ENCODE measurements at places on chromosomes 11 and 22.

GRCh38 chr11:27293515-27294417 lies 69.2 kb downstream of the CCDC34 start:
- DNase-seq: no peak

- no peak for DNase-seq
Measured at GRCh38 chr11:122593473-122594420, 61.8 kb upstream of the UBASH3B start.

DNA sequence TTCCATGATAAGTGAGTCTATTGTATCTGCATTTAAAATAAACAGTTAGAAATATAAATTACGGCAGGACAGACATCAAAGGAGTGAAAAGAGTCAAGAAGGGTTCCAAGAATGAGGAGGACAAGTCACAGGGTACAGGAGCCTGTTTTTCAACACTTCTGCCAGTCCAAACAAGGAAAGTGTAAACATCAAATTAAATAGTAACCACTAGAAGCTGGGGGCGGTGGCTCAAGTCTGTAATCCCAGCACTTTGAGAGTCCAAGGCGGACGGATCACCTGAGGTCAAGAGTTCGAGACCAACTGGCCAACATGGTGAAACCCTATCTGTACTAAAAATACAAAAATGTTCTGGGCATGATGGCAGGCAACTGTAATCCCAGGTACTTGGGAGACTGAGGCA lies 219.6 kb downstream of the LUZP2 start:
- DNase-seq: no peak

DNA sequence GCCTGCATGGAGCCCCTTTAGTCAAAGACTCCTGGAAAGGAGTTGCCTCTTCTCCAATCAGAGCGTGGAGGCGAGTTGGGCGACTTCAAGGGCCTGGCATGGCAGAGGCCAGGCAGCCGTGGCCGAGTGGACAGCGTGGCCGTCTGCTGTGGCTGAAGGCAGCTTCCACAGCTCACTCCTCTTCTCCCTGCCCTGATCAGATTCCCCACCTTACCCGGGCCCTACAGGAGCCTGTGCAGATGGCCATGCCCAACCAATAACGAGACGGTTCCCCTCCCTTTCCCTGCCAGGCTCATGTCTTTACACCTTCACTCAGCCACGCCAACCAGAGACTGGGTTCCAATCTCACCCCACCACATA lies 20.0 kb upstream of the SLC22A12 start:
- DNase-seq: no peak

GRCh38 chr11:34647532-34647931 lies 26.6 kb downstream of the EHF start:
- DNase-seq: no peak

DNA sequence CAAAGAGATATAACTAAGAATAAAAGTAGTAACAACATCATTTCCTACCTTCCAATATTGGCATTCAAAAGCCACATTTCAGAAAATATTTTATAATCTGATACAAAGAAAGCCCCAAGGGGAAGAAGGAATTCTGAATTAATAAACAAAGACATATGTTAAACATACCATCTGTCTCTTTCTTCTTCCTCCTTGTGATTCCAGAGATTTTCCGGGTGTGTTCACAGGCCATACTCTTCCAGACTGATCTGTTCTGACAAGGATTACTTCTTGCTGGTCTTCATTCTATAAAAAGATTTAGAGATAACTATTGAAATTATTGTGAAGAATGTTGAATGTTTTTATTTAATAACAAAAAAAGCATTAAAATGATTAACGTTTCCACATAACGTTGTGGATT lies 65.0 kb downstream of the CWF19L2 start:
- no peak for DNase-seq

DNA sequence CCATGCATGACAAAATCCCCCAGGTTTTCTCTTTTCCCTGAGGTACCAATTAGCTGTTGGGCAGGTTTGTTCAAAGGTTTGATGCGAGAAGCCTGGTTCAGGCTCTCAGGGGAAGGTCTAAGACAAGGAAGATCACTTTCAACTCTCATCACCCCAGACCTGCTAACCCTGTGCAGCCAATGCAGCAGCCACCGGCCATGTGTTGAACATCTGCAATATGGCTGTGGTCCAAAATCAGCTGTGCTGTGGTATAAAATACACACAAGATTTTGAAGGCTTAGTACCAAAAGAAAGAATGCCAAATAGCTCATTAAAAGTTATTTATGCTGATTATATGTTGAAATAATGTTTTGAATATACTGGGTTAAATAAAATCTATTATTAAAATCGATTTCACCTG lies 58.5 kb downstream of the SMCO4 start:
- DNase-seq: no peak

DNA sequence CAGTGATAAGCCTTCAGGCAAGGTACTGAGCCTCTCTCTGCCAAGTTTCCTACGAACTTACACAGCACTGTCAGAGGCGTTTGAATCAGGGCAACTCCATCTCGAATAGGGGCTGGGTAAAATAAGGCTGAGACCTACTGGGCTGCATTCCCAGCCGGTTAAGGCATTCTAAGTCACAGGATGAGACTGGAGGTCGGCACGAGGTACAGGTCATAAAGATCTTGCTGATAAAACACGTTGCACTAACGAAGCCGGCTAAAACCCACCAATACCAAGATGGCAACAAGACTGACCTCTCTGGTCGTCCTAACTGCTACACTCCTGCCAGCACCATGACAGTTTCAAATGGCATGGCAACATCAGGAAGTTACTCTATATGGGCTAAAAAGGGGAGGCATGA lies 20.4 kb upstream of the POGLUT3 start:
- no peak for DNase-seq

DNA sequence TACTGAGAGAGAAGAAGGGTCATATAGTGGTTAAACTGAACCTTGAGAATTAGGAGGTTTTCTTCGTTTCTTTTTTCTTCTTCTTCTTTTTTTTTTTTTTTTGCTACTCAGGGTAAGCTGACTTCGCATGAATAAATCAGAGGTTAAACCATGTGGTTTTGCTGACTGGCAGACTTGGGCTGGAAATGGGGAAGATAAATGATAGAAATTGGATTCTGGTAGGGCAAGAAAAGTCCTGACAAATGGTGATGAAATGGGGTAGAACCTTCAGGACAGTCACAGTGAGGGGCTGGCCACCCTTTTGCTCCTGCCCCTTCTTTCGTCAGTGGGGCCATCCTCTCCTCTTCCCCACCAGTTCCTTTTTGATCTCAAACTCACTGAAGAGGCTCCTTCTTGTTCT lies 1.6 kb upstream of the SWAP70 start:
- no peak for DNase-seq

DNA sequence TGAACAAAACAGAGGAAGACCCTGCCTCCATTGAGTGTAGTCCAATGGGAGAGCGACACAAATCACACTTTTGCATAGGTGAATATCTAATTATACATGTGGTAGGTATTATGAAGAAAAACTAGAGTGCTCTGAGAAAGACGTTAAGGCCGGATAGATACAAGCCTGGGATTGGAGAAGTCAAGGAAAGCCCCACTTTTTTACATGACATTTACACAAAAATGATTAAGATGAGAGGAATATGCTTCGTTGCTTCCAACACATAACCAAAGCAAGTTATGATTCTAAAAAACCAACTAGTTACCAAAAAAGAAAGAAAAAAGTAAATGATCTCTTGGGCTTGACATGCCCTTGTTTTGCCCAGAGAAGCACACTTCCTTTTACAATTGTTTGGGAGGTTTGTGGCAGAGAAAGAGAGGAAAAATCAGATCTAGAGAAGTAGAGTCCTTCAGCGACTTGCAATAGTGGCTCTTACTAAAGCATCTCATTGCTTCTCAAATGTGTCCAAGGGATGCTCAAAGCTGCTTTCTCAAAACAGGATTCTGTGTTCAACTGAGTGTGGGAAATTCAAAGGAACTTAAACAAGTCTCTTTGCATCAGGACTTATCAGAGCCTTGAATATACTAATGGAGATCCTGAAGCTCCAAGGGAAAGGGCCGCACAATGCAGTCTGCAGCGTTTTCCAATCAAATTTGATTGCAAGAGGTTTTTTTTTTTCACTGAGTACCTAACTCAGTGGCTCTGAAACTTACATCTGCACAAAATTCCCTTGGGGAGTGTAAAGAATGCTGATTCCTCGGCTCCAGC lies 38.8 kb downstream of the FLI1 start:
- no peak for DNase-seq

DNA sequence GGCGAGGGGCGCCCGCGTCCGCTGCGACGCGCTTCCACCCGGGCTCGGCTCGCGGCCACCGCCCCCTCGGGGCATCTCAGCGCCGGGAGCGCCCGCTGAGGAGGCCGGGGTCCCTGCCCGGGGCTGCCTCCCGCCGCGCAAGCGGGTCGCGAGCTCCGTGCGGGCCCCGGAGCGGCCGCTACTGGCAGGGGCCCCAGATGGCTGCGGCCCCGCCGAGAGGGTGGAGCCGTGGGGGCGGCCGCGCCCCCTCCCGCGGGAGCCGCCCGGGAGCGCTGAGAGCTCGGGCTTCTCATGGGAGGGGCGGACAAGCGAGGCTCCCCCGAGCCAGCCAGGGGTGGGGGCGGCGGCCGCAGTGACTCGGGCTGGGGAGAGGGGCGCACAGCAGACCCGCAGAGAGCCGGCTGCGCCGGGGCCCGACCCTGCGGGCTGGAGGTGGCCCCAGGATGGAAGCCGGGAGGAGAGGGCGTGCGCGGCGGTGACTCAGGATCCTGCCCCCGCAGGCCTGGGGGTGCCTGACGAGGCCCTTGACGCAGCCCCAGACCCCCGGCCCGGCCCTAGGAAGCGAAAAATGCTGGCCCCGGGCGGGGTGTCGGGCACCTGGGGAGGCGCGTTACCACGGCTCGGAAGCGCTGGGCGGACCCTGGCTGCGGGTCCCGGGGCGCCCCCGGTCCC lies 603 bp upstream of the ZFTA start:
- no peak for DNase-seq

GRCh38 chr11:6196396-6196795 lies 2.6 kb upstream of the OR52W1 start:
- no peak for DNase-seq

DNA sequence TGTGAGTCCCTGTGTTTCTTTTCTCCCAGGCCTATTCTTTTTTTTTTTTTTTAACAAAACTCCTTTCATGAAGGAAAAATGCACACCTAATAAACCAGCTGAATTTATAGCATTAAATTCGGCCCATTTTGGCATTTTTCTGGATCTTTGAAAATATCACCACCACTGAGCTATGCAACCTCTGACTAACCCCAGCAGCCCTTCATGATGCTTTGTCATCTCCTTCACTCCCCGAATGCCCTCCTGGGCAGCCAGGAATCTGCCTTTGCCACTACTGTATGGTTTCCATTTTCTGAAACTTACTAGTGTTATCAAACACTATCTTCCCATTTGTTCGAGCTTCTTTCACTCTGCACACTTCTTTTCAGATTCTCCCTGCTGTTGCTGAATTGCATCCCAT lies 97.9 kb downstream of the ZNF280B start:
- no peak for DNase-seq

DNA sequence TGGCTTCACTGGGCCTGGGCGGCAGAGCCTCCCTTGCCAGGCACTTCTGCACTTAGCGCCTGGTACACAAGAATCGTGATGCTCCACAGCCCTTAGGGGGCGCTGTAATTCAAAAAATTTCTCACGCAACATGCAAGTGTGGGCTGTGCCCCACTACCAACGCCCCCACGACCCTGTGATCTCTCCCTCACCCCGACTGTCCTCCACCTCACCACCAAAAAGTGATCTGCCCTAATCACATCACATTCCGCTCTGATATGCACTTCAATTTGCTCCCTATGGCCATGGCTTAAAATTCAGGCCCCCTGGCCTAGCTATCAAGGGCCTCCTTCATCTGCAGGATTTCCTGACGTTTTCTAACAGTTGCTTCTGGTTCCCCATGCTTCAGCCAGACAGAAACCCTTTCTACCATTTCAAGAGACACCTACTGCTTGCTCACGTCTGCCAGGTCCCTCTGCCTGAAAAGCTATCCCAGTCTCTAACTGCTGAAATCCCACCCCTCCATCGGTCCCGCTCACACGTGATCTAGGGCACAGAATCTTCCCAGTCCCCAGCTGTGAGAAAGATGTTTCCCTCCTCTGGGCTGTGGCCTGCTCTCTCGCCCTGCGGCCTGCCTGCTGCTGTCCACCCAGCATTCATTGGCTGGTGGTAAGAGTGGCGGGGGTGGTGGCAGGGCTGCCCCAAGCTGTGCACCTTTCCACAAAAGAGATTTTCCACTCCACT lies 27.9 kb upstream of the LRRC32 start:
- DNase-seq: no peak

DNA sequence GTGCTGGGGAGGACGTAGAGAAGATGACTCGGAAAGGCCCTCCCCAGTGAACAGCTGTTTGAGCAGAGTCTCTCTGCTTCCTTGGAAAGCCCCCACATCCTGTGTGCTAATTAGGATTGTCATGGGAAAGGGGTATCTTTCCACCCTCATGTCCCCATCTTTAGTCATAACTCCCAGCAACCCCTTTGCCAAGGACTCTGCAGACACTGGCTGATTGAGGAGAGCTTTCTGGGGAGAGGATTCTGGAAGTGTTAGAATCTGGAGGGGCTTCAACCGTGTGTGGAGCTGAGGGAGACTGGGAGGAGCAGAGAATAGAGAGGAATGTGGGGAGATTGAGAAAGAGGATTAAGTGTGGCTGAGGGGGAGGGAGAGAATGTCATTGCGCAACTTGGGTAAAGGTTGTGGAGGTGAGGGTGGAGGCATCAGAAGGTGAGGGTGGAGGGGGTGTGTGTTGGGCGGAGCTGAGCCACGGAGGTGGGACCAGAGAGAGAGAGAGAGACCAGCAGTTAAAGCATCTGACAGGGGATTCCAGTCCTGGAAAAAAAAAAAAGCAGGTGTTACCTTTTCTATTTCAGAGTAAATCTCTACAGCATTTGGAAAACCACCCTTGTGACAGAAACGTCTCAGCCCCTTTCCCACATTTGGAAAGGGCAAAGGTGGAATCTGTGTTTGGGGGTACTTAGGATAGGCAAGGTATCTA lies 2.2 kb downstream of the DTX4 start:
- DNase-seq: no peak

DNA sequence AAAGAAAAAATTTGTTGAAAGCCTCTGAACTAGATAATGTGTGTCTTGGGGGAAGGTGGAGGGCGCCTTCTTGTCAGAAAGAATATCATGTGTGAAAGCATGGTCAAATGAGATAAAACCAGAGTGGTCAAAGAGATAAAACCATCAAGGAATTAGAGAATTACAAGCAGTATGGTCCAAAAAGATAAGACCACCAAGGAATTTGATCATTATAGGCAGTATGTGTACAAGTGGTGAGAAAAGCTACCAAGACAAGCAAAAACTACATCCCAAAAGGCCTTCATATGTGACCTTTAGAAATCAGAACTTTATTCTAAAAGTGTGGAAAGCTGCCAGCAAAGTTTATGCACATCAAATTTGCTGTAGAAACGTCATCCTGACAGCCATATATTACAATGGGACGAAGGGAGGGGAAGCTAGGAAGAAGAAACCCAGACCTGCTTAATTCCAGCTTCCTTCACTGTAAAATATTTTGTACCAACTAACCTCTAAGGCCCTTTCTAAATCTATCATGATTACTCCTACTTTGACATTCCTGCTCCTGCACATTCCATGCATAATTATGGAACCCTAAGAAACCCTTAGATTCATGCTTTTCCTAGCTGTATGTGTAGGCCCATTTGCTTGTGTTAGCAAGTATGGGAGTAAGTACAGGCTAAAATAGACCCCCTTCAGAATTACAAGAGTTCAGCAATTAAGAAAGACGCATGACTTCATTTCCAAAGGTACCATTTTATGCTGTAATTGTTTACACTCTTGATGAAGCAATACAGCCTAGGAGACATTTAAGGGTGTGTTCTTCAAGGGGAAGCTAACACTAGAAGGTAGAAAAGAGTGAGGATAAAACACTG lies 51.6 kb downstream of the LGR4 start:
- DNase-seq: no peak

- DNase-seq: no peak
Measured at GRCh38 chr11:117287668-117288067, 3.5 kb upstream of the BACE1-AS start.

All from stimulated activated CD8-positive, alpha-beta memory T cell treated with anti-CD3 and anti-CD28 coated beads, Interleukin-12 subunit alpha, Interleukin-12 subunit beta, amount 100 ng/mL, for 1 hour (primary cell).